ENCODE measurements at places on chromosomes 7 and 10.

DNA sequence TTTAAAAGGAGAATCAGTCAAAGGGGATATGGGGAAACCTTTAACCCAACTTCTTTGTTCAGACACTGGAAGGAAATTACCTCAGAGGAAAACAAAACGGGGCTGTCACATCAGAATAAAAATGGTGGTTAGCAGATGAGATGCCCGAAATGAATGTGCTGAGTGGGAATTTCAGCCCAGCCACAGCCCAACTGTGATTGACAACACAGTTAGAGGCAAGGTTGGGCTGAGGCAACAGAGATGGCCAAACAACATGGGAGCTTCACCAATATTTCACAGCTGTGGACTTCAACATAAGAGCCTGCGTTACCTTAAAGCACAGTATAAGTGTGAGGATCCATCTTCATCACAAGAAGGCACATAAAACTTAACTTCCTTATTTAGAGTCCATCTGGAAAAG lies 133.5 kb upstream of the PTPRZ1 start:
- DNase-seq, result no peak

DNA sequence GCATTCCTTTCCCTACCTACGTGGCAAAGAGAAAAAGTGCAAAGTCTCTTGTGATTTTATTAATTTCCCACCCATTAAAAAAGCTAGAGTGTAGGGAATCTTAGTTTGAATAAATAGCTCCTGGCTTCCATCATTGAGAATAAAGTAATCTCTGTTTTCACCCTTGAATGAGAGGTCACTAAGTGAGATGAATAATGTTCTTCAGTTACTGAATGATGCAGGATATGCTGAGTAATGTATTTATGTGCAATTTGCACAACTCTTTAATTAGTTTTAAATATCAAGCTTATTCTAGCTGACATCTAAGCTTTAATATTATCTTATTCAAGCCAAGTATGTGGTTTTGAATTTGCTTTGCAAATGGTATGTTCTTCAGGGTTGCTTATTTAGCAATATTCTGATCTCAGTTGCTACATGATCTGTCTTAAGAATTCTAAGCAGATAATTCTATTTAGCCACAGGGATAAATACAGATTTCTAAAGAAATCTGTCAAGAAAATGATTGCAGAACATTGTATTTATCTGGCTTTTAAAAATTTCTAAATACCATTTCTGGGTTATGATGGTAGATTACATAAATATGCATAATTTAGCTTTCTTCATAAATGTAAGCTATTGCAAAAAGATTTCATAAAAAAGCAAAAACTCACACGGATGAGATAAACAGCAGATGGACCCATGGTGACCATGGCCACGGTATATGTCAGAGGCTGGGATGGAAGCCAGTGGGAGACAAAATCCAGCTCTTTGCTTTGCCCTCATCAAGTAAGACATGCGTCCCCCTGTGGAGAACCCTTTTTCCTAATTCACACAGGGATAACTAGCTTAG lies 141.0 kb downstream of the MACC1 start:
- no peak for DNase-seq

- DNase-seq, result no peak
Observed at GRCh38 chr7:131548371-131548770, 8.1 kb downstream of the PODXL start.

- no peak for DNase-seq
Observed at GRCh38 chr10:75971402-75972211, 540.2 kb downstream of the LRMDA start.

DNA sequence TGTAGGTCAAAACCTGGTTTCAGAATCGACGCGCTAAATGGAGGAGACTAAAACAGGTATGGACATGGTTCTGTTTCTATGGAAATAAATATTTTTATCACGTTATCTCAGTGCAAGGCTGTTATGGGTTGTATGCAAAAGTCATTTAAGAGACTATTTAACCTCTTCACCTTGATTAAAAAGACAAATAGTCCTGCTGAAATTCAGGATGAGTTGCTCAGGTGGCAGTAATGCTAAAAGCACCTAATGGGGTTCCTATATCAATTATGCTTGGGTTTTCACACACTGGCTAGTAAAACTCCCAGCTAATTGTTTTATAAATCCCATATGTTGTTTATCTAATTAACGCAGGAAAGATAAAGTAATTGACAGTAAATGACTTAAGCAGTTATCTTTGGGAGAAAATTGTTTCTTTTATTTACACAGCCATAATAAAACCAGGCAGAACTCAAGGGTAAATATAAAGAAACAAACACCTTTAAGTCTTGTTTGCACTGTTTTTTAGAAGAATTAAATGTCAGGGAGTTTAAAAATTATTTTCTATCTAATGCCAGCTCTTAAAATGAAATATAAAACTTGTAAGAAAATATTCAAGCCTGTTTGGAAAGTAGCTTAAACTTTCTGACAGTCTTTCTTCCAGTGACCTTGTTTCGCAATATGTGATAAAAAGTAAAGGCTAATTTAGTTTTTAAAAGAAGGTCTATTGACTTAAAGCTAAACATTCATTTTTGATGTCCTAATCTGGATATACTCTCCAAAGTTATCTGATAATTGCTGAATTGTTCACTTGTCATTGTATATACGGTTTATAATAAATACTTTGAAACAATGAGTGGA lies 3.2 kb downstream of the HHEX start:
- no peak for DNase-seq

DNA sequence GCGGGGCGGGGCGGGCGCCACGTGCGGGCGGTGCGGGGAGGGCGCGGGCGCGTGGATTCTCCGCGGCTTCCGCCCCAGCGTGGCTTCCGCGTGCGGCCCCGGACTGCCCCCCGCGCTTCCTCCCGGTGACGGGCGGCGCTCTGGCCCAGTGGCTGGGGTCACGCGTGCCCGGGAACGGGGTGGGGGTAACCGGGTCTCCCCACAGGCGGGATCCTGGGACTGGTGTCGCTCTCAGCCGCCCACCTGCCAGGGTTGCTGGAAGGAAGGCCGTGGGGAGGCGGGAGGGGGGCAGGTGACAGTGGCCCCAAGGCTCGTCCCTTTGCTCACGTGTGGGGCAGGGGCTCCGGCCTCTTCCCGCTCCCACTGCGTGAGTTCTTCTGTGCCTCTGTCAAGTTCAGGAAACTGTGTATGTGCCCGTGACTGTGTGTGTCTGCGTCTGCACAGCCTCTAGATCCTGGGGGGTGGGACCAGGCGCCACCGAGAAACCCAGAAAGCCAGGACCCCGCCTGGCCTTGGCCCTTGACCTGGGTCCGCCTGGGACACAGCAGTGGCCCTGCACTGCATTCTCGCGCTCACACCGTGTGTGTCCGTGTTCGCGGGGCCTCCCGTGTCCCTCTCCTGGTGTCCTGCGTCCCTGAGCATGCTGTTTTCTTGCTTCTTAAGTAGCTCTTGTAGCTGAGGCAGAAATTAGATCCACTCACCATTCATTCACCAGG lies 919 bp downstream of the MAFK start:
- no peak for DNase-seq

- DNase-seq, result no peak
Observed at GRCh38 chr10:78476844-78477243, 443.2 kb downstream of the RPS24 start.

DNA sequence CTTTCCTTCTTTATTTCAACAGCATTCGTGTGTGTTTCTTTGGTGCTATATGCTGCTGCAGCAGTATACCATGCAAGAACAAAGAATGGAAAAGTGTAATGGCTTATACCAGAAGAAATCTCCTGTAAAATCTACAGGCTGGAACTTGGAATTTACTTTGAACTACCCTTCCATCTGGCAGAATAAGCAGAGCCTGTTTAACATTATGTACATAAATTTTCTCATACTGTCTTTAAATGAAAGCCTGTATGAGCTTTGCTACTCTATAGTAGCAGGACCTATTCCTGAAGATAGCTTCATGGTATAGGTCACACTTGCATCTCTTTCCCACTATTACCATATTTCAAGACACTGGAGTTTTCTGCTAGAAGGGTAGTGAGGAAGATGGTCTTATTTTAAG lies 522.1 kb upstream of the GHITM start:
- DNase-seq, result no peak

- no peak for DNase-seq
Observed at GRCh38 chr7:114802632-114803031, 119.3 kb upstream of the MDFIC start.

GRCh38 chr7:40077849-40078248 lies 56.6 kb downstream of the MPLKIP start:
- DNase-seq, result no peak

GRCh38 chr7:38927751-38928150 lies 18.8 kb upstream of the VPS41 start:
- DNase-seq, result no peak

DNA sequence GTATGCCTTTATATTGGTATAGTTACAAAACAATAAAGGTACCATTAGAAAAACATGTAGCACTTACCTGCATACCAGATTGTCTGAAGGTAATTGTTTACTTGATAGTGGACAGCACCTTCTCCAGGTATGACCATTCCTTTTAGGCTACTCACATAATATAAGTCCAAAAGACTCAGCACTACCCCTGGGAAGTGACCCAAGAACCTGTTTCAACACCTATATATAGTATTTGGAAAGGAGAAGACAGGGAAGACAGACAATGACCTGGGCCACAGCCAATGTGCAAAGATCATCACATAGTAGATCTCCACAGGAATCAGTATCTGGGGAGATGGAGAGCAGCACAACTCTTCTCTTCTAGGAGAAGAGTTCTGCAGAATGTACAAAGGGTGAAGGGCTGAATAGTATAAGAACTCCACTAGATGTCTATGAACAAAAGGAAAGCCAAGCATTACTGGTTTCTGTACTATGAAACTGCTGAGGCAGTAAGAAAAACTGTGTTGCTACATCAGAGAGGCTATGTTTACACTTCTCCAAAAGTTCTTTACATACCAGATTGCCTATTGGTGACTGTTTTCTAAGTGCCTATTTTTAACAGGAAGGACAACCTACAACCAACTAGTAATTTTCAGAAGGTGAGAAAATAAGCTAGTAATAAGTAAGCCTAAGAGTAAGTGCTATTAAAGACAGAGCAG lies 159.2 kb downstream of the BTAF1 start:
- no peak for DNase-seq

DNA sequence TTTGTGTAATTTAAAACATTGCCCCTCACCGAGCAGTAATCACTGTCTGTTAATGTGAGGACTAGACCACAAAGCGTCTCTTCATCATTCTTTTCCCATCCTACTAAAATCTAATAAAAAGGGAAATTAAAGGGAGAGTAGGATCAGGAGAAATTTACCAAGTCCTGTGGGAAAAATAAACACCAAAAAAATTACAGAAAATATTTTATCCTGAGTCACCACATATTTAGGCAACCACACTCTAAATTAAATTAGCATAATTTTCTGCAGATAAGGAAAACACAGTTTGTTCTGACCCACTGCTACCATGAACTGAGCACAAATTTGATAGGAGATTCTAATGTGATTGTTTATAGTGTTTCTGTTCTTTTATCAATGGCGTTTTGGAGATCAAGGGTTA lies 49.3 kb downstream of the CCDC6 start:
- no peak for DNase-seq

DNA sequence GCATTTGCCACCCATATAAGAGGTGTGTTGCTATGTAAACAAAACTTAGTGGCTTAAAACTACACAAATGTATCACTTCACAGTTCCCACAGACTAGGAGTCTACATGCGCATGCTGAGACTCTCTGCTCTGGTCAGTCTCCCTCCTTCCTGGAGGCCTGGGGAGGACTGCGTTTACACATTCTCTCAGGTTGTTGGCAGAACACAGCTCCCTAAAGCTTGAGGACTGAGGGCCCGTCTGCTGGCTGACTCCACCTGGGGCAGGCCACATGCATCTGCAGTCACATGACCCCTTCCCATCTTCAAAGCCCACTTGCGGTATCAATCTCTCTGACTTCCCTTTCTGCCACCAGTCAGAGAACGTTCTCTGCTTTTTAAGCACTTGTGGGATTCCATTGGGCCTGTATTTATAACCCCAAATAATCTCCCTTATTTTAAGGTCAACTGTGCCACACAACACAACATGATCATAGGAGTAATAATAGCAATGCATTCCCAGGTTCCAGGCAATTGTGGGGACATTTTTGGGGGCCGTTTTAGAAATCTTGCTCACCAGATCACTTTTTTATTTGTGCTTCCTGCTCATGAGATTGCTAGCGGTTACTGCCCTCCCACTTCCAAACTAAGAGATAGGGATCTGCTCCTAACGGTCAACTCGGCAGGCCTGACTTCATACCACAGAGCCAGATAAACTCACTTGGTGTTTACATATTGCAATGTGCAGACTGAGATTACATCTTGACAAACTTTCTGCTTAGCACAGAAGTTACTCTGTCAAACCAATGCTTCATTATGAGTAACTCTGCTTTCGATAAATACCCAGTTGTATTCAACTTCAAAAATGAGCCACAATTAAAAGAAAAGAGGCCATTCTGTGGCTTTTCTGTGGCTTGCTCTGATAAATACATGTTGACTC lies 96.3 kb downstream of the ALOX5 start:
- DNase-seq, result no peak

GRCh38 chr7:122310119-122311021 lies 5.8 kb upstream of the FEZF1 start:
- no peak for DNase-seq

GRCh38 chr10:80924063-80924952 lies 386.6 kb downstream of the SH2D4B start:
- DNase-seq, result peak; percentile 5

GRCh38 chr7:47435889-47436312 lies 146.0 kb downstream of the TNS3 start:
- DNase-seq, result no peak

DNA sequence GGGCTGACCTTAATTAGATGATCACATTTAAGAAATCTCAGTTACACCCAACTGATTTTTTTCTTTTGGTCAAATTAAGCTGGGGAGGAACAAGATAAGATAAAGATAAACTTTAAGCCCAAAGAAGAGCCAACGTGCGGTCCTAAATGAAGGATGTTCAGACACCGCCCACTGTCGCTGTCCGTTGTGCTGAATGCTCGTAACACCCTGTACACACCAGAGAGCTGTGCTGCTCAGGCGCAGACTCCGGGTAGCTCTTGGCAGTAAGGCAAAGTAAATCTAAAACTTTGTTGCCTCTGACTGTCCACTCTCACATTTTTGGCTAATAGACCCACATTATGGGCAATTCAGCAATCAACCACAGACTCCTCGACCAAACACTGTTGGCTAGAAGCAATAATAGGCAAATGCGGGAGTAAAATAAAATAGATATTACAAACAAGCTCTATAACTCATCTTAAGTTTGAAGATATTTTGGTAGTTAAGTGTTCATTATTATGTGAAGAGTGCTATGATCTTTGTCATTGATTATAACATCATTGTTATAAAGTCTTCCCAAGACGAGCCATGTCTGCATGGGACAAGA lies 57.1 kb downstream of the PLPP4 start:
- peak; percentile 2 for DNase-seq

All from activated CD4-positive, alpha-beta T cell treated with anti-CD3 and anti-CD28 coated beads for 24 hours (primary cell).